Kidney epithelial cell (primary cell): ENCODE measurements at places on chromosomes 12 and 14. TPM values are rescaled to one million over a fixed set of nuclear protein-coding genes. Genes with fewer than 3 reads are reported as not detected.

TBX3 gene
- total RNA-seq: 12.2 and 12.7 TPM in 2 replicates

GRCh38 chr14:73227812-73228781 lies 9.2 kb upstream of the PAPLN start:
- DNase-seq: peak; percentile 95

- no peak for DNase-seq
Observed at GRCh38 chr14:58537004-58537403, 100.8 kb upstream of the DACT1 start.

BCL11B gene
- 2.1 and 2.3 TPM in 2 replicates for total RNA-seq

TMTC3 gene
- total RNA-seq: 19.0 and 25.8 TPM in 2 replicates

VRTN gene
- not detected in 2 replicates for total RNA-seq

MYH6 gene
- not detected in 2 replicates for total RNA-seq

SYCP3 gene
- total RNA-seq: 0.07 TPM in 1 of 2 replicates, not detected in the other

GRCh38 chr12:27906658-27907473 lies 65.7 kb downstream of the PTHLH start:
- no peak for DNase-seq

DNA sequence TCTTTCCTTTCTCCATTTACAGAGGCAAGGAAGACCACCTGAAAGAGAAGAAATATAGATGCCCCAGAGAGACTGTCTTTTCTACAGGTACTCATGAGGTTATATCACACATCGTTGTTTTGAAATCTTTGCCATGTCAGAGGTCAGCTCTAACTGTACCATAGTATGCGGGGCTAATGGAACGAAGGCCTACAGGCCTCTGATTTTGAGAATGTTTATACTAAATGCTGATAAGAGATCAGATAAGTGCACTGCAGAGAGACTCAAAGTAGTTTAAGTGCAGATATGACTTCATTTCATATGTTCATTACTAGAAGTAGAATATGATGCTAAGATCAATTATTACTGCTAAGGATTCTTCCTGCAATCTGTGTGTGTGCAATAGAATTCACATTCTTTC lies 1005.0 kb downstream of the GALC start:
- DNase-seq: no peak

SIX1 gene
- total RNA-seq: 2.9 and 3.3 TPM in 2 replicates

DNA sequence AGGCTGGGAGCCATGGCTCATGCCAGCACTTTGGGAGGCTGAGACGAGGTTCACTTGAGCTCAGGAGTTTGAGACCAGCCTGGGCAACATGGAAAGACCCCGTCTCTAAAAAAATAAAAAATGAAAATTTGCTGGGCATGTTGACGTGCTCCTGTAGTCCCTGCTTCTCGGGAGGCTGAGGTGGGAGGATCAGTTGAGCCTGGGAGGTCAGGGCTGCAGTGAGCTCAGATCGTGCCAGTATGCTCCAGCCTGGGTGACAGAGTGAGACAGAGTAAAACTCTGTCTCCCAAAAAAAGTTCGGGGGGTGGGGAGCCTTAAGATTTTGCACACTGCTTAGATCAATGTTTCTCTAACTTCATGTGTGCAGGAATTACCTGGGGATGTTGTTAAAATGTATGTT lies 30.9 kb downstream of the ATP2A2 start:
- DNase-seq: no peak

GRCh38 chr14:100529561-100530031 lies 57.6 kb downstream of the BEGAIN start:
- DNase-seq: no peak

CLEC2A gene
- not detected in 2 replicates for total RNA-seq

LIN7A gene
- total RNA-seq: 0.79 and 1.3 TPM in 2 replicates

DNA sequence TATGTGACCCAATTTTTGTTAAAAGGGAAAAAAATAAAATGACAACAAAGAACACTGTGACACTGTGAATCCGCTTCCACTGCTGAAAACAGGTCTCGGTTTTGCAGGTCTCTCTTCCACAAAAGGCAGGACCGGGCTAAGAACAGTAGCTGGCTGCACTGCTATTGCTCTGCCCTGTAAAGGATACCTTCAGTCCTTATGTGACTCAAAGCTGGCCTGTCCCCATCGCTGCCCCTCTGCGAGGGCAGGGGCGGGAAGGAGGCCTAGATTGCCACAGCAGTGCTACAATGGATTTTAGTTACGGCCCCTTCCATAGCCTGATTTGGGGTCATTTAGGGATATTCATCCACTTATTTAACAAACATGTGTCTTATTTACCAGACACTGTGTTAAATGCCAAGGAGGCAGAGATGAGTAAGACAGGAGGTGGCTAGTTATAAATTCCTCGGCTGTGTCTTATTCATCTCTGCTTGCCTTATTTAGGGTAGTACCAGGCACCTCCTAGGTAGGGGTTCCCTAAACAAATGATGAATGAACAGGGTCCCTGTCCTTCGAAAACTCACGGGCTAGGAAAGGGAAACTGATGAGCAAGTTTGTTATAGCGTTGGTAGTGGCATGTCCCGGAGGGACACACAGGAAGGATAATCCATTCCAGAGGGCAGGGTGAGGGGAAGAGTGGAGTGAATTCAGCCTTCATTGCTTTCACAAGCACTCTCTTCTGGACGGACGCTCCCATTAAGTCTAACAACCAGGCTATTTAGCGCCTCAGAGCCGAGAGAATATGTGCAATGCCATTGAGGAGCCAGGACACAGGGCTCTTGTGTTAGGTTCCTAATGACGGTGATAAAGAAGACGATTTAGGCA lies 73.3 kb downstream of the EID3 start:
- no peak for DNase-seq

DNA sequence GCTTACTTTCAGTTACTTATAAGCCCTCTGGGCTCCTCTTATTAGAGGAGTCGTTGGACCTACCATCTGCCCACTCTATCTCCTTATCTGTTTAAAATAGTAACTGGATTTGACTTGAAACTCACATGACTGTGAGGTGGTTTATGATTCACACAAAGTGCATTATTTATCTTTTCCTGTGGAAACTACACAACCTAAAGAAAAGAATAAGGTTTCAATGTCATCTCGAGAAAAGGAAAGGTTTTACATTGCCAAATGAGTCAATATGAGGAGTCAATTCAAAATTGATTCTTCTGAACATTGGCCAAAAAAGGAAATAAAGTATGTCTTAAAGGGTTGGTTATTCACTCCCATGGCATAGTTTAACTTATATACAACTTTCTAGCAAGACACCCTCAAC lies 225.0 kb upstream of the G2E3 start:
- DNase-seq: no peak

GRCh38 chr12:41683023-41683422 lies 461.7 kb downstream of the GXYLT1 start:
- no peak for DNase-seq

IAPP gene
- not detected in 2 replicates for total RNA-seq

C12orf50 gene
- not detected in 2 replicates for total RNA-seq

- DNase-seq: peak; percentile 70
Observed at GRCh38 chr14:61184112-61184511, 97.0 kb downstream of the TMEM30B start.

TUBA1B gene
- 739 and 794 TPM in 2 replicates for total RNA-seq

SLC22A17 gene
- 7.8 and 13.1 TPM in 2 replicates for total RNA-seq

BDKRB1 gene
- total RNA-seq: 0.17 TPM in 1 of 2 replicates, not detected in the other

LGALS3 gene
- 114 and 126 TPM in 2 replicates for total RNA-seq

DNA sequence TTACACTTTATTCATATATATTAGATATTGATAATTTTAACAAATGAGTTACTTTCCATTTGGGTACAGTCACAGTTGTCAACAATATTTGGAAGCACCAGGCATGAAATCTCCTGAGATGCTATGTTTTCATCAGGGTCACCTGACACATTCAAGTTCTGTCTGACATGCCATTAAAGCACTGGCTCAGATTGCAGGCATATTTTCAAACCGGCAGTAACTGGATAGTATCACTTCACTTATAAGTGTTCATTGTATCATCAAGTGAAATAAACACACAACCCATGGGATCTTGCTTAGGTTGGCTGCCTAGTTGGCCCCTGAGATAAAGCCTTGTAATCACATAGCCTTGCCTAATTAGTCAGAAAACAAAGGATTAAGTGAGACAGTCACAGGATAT lies 4.8 kb downstream of the IFNG start:
- no peak for DNase-seq

DNA sequence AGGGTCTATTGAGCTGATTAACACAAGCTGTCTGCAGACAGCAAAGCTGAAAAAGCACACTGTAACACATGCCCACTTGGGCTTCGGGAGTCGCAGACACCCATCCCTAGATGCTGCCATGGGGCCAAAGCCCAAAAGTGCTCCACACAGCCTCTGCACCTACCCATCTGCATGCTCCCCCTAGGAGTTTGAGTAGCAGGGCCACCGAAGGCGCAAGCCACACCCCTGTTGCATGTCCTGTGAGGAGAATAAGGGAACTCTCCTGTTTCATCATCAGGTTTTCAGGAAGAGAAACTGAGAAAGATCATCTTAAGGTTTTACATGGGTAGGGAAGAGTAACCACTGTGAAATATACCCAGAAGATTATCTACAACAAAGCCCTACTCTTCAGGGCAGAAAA lies 5.6 kb upstream of the ST8SIA1 start:
- no peak for DNase-seq

DNA sequence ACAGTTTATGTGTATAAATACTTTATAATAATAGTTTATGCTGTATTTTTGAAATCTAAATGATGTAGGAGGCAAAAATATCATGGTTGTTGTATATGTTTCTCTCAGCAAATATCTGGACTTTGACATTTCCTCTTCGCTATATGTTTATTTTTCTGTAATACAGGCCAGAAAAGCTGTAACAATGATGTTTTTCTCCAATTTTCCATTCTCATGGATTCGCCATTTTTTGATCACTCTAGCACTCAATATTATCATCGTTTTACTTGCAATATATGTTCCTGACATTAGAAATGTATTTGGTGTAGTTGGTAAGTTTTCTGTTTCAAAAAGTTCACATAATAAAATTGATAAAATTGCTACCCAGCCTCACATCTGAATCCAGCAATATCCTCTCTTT lies 70.6 kb downstream of the SLC38A6 start:
- no peak for DNase-seq

GRCh38 chr12:48489012-48489411 lies 6.7 kb downstream of the C12orf54 start:
- no peak for DNase-seq

GRCh38 chr14:64405295-64405694 lies 17.1 kb downstream of the MTHFD1 start:
- no peak for DNase-seq

PTHLH gene
- total RNA-seq: 2.1 and 2.7 TPM in 2 replicates

GRCh38 chr14:88823968-88824313 lies 510 bp upstream of the TTC8 start:
- DNase-seq: no peak

DNA sequence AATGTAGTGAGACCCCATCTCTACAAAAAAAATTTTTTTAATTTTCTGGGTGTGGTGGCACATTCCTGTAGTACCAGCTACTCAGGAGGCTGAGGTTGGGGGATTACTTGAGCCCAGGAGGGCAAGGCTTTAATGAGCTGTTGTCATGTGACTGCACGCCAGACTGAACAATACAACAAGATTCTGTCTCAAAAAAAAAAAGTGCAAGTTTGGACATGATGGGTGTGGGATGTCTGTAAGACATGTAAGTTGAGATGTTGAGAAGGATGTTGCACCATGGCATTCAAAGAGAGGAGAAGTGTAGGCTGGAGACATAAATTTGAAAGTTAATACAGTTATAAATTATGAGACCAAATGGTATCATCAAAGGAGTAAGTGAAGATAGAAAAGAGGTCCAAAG lies 23.5 kb downstream of the YEATS4 start:
- no peak for DNase-seq

RASAL1 gene
- total RNA-seq: 1.1 and 1.8 TPM in 2 replicates

NPFF gene
- 3.0 TPM in 1 of 2 replicates, not detected in the other for total RNA-seq

- DNase-seq: no peak
Observed at GRCh38 chr14:101620031-101620788, 58.9 kb downstream of the DIO3 start.

GRCh38 chr12:123119808-123120207 lies 31.1 kb downstream of the PITPNM2 start:
- no peak for DNase-seq
